ENCODE measurements at places on chromosomes 2 and 18.

DNA sequence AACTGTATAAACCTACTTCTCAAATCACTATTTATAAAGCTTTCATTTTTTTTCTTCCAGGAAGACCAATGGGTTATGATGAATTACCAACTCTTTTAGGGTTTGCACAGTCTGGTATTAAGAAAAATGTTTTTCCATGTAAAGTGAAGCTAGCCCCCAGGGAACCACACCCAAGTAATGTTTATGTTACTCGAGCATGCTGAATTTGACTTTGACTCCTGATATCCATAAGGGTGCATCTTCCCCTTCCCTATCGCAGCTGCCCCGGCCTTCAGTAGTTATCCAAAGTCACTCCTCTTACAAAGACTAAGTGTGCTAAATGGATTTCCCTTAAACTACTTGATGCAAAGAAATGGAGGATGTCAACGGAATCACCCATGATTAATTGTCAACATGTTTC, 21.7 kb downstream of the KCTD18 start:
- DNase-seq, result no peak

GRCh38 chr18:31209041-31209440, 46.4 kb upstream of the DSC1 start:
- DNase-seq, result no peak

GRCh38 chr2:134454426-134454825, 200.6 kb downstream of the MGAT5 start:
- DNase-seq, result no peak

- no peak for DNase-seq
Observed at GRCh38 chr2:190569994-190570755, 35.7 kb upstream of the NEMP2 start.

- no peak for DNase-seq
Observed at GRCh38 chr2:222861411-222862105, 722 bp downstream of the ACSL3 start.

- DNase-seq, result no peak
Observed at GRCh38 chr2:193527146-193527545, 1332.4 kb upstream of the TMEFF2 start.

- DNase-seq, result no peak
Observed at GRCh38 chr2:109726379-109727270, 67.5 kb upstream of the RGPD5 start.

GRCh38 chr18:46428368-46428767, 228.7 kb downstream of the LOXHD1 start:
- no peak for DNase-seq

Measured in GDM1 (cell line).